ENCODE measurements at places on chromosomes 7 and 10.

DNA sequence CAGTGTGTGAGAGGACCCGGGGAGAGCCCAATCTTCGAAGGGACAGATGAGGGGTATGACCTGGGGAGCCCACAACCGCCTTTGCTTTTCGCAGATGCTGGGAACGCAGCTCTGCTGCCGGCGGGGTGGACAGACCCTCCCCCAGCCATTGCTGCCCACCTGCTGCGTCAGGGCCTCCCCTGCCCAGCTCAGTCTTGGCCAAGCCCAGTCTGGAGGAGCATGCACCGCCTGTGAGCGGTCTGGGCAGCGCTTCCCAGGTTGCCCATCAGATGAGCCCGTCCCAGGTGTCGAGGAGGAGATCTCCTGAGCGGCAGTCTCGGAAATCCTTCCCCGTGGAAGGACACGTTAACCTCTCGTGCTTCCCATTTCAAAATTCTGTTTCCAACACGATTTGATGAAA is 17.3 kb upstream of the AP5Z1 start:
- no peak for DNase-seq

- DNase-seq, result no peak
These were observed 66.0 kb downstream of the TCERG1L start for GRCh38 chr10:131245475-131246059.

DNA sequence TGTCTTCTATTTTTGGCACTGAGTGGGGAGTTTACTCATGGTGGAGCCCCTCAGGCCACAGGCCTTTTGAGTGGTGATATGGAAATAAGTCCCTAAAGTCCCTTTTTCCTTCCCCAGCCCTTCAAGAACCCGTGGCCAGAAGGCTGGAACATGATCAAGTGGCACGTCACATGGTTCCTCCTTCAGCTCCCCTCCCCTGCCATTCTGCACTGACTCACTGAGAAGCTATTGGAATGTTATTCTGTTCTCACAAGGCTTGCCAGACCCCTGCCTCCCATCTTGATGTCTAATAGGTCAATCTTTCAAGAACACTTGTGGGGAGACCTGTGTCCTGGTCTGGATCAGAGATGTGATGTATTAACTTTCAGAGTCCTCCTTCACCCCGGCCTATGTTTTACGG is 279.8 kb downstream of the SEC23IP start:
- DNase-seq, result no peak

DNA sequence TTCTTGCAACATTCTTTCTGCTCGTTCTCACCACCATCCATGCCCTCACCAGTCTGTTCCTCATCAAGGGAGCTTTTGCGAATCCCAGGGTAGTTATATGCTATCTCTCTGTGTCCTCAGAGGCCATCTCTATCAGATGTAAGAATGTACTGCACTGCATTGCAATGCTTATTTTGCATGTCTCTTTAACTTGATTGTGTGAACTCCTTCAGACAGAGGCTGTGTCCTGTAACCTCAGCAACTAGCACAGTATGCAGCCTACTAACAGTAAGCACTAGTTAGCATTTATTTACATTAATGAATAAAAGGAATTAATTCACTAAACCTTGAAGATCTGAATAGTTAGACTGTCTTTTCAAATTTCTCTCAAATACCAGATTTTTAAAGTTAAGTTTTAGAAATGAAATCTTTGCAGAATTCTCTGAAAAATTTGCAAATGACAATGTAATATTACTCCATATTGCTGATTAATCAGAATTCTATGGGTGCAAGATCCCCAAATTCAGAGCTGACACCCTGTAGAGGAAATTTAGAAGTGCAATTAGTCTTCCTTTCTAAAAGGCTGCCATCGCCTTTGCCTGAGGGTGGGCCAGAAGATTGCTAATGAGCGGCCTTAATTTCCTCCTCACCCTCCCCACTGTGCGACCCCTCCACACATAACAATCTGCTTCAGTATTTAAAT is 10.3 kb upstream of the LHFPL3 start:
- no peak for DNase-seq

GRCh38 chr10:77281719-77282118 is 355.9 kb downstream of the KCNMA1 start:
- peak; percentile 24 for DNase-seq

DNA sequence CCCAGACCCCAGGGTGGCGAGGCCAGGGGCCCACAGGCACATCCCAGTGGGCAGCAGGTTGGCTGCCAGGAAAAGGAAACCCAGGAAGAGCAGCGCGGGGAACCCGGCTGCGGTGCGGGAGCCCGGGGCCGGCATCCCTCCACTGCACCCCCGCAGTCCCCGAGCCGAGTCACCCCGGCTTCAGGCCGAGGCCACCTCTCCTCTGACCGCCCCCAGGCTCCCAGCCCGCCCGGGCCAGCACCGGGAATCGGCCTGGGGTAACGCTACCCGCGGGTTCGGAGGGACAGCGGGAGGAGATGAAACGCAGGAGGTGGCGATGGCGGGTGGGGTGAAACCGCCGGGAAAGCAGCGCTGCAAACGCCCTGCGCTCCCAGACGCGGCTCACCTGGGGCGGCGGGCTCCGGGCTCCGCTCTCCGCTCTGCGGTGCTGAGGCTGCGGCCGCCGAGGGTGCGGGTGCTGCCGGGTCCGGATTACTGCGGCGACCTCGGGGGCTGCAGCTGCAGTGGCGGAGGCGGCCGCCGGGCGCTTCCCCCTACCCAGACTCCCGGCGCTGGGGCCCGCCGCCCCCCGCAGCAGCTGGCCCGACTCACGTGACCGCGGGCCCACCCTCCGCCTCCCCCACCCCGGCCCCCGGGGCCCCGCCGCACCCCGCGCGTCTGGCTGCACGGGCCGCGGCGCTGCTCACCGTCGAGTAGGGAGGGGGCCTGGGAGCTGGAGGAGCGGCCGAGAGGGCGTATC is at the start of gene SCRN1:
Gene SCRN1 (minus strand): TSS at position 545 of the 739 bp plus-strand sequence. CDS start 20,734 bp downstream, outside the sequence.
- DNase-seq, result peak; percentile 84

GRCh38 chr7:134513169-134513752 is 14.1 kb upstream of the AKR1B10 start:
- DNase-seq, result peak; percentile 85

DNA sequence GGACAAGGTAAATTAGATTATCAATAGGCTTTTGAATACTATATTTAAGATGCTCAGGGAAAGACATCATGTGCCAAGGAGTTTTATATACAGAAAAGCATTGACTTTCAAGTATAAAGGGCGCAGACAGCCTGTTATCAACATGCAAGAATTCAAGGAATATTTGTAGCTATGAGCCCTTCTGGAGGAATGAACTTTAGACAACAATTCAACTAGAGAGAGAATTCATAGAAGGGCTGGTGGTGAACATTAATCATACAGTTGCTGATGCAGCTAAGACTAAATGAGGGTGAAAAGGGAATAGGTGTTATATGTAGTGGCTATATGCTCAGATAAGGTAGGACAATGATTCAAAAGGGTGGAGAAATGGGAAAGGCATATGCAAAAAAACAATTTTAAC is 41.2 kb downstream of the AOAH start:
- no peak for DNase-seq

DNA sequence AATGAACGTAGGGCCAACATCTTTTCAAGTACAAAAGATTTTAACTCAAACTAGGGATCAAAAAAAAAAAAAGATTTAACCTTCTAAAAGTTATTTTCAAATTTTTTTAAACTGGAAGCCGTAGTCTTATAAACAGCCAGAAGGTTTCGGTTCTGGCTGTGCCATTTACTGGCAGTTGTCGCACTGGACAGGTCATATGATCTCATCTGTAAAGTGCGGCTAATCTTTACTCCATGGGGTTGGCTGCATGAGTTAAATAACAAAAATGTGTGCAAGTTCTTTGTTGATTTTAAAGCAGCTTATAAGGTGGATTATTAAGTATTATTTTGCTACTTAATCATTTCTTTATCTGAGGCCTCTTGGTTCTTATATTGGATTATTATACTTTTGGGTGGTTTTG is 36.6 kb downstream of the TRUB1 start:
- DNase-seq, result no peak

DNA sequence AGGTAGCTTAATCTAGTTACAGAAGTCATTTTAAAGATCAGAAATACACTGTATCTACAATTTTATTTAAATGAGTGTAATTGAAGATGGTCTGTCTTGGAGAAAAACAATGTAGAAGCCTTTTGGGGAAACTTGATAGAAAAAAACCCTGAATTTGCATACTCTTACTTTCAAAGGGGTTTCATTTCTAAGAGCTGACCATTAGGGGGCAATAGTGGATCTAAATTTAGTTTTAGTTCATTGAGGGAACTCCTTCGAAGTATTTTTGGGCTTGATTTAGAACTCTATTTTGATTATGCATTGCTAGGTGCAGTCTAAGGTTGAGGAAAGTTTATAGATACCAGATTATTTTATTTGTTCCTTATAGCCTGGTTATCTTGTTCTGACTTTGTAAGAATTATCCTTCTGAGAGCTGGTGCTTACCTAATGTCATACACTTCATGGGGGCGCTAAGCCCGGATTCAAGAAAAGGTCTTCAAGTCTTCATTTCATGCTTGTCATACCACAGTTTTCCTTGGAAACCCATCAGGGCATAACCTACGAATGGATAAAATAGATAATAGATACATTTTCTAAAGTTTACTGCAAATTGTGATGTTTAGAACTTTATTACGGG is 69.1 kb upstream of the MXI1 start:
- DNase-seq, result no peak

DNA sequence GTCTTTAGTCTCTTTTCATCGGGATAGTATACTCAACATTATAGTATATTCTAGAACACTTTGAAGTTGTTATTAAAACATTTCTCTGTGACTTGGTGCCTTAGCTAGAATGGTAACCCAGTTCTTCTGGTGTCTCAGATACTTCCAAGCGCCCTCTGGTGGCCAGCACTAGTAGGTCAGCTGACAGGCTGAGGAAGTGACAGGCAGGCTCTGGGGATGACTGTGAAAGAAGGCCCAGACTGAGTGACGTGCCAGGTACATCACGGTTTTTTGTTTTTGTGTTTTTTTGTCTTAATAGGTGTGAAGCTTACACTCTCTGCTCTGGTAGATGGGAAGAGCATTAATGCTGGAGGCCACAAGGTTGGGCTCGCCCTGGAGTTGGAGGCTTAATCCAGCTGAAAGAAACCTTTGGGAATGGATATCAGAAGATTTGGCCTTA is 5.1 kb downstream of the COMTD1 start:
- peak; percentile 96 for DNase-seq

DNA sequence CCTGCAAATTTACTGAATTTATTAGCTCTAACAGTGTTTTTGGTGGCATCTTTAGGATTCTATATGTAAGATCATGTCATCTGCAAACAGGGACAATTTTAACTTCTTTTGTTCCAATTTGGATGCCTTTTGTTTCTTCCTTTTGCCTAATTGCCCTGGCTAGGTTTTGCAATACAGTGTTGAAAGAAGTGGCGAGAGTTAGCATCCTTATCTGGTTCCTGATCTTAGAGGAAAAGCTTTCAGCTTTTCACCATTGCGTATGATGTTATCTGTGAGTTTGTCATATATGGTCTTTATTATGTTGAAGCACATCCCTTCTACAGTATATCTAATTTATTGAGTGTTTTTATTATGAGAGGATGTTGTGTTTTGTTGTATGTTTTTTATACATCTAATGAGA is 301.4 kb downstream of the PTPRN2 start:
- no peak for DNase-seq

DNA sequence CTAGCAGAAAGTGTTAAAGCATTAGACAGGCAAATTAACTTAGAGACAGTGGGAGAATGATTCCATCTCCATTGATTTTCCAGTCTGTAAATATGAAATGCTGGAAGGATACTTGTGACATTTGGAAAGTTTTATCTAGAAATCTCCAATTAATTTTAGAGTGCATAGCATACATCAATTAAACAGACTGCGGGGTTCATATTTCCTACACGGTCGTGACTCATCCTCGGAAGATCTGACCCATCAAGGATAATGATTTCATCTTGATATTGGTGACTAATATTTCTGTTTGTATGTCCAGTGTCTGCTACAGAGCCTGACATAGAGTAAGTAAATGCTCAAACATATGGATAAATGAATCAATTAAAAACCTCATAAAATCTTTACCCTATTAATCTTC is 474.9 kb downstream of the KCNMA1 start:
- no peak for DNase-seq

GRCh38 chr7:28180364-28181147 is at the start of gene JAZF1:
Gene JAZF1 (minus strand): TSS chr7:28180795.
- peak; percentile 90 for DNase-seq

DNA sequence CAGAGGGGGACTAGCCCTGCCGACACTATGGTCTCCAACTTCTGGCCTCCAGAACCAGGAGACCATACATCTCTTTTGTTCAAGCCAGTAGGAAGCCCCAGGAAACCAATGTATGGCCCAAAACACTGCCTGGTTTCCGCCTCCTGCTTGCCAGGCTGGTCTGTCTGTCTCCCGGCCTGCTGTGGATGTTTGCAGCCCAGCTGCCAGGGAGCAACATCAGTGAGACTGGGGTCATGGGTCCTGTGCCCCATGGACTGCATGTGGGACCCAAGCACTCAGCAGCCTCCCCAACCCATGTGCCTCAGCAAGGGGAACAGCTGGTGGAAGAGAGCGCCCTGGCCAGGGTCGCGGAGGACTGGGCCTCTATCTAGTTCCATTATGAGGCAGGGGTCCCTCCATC is 33.4 kb upstream of the NUB1 start:
- no peak for DNase-seq

DNA sequence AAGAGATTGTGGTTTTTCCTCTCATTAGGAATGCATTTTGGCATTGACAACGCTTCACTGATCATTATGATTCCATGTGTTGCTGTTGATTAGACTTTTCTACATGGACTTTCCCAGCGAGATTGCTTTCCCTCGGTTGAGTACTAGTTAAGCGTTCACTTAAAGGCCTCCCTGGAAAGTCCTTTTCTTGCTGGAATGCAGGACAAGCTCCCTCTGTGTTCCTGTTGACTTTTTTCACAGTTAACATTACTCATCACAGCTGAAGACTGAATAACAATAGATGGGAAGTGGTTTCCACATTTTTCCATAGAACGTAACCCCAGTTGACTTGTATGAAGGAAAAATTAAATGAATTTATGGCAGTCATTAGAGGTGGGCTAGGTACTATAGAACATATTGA is 2.6 kb upstream of the CAV1 start:
- peak; percentile 64 for DNase-seq

GRCh38 chr10:98349508-98349922 is 65.5 kb downstream of the PYROXD2 start:
- no peak for DNase-seq

- DNase-seq, result no peak
These were observed 23.7 kb downstream of the FIGNL1 start for GRCh38 chr7:50426280-50427045.

DNA sequence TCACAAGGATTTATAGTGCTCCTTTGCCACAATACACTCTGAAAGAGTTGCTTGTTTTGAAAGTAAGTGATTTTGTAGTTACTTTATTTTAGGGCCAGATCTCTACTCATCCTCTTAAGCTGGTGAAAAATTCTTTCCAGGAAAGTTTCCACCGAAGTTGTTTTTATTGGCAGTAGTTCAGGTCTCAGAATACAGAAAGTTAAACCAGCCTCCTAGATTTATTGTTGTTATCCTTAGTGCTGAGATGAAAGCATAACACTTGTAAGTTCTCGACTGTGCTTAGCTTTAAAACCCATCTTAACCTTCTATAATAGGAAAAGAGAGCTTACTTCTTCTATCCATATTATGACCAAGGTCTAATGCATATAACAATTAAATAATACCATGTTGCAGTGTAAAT is 5.5 kb downstream of the AP3M1 start:
- no peak for DNase-seq
